ENCODE measurements at places on chromosomes 6 and 20.
A peak's percentile ranks its signal among the peaks of the same experiment; 100 is the strongest.

- DNase-seq: no peak
Observed at GRCh38 chr6:112308476-112308875, 38.7 kb upstream of the RFPL4B start.

DNA sequence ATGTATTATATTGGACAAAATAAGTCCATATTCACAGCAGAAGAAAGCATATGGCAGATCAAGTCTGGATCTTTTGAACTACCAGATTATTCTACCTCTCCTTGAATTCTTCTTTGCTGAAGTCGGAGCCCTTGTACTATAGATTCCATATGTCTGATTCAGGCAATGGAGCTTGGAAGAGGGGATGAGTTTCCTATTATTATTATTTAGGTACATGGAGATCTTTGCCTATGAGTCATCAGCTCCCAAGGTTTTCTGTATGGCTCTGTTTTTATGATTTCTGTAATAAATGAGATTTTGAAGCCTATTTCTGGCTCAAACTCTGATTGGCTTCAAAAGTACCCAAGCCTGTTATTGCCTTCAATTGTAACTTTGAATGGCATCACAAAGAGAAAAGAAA is 72.0 kb downstream of the OPRM1 start:
- no peak for DNase-seq

- no peak for DNase-seq
Observed at GRCh38 chr6:43907789-43908472, 137.9 kb downstream of the VEGFA start.

DNA sequence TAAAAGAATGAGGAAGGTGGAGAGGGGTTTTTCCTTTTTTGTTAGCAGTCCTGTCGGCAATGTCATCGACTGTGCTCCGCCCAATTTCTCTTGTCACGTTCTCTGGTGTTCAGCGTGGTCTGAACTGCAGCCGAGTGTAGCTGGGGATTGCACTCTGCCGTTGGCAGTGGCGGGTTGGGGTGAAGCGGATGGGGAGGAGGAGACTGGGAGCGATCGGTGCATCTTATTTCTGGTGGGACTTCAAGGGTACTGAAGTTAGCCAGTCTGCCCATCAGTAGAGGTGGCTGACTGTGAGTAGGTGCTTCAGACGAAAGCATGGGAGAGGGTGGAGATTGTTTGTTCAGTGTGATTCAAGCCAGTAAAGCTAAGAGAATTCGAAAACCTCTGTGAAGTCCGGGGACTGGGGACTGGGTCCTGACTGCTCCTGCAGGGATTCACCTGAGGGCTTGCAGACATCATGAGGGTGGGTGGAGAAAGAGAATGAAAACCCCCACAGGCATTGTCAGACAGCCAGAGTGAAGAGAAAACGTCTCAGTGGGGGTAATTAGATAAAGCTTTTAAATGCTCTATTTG is 5.1 kb downstream of the RREB1 start:
- DNase-seq: no peak

- no peak for DNase-seq
Observed at GRCh38 chr6:64672651-64673050, 1034.4 kb downstream of the EYS start.

GRCh38 chr20:59589086-59589684 is 15.2 kb upstream of the PHACTR3 start:
- no peak for DNase-seq

- DNase-seq: peak; percentile 88
Observed at GRCh38 chr20:31698803-31699718, 23.6 kb downstream of the BCL2L1 start.
